ENCODE measurements at places on chromosomes 11 and 22.

DNA sequence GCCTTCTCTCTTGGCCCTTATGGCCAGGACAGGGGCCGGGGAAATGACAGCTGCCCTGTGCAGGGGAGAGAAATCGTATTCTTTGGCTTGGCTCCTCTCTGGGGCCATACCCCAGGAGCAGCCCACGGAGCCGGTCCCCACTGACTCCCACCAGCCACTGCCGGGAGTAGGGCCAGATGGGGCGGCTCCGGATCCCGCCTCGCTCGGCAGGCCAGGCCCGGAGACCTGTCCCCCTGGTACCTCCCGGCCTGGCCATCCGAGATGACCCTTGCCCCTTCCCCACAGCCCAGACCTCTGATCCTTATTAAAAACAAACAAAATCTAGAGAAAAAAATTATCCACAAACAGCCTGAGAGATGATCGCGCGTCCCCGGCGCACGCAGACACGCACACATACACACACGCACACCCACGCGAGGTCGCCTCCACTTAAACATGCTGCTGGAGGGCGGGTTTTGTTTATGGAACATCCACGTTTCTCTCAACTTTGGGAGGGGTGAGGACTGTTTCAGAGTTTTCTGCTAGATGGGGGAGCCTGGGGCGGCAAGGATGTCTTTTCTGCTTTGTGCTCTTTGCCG lies 59.1 kb downstream of the IGLL1 start:
- DNase-seq: no peak

- no peak for DNase-seq
Observed at GRCh38 chr11:6745465-6746015, 26.2 kb downstream of the OR2AG2 start.

GRCh38 chr11:119790476-119790875 lies 61.5 kb upstream of the NECTIN1 start:
- DNase-seq: no peak

GRCh38 chr11:86152901-86153300 lies 84.0 kb upstream of the PICALM start:
- no peak for DNase-seq

GRCh38 chr11:126186708-126187529 lies 24.5 kb downstream of the RPUSD4 start:
- DNase-seq: no peak

GRCh38 chr22:38202437-38203089 lies 769 bp downstream of the MAFF start:
- peak; percentile 56 for DNase-seq

DNA sequence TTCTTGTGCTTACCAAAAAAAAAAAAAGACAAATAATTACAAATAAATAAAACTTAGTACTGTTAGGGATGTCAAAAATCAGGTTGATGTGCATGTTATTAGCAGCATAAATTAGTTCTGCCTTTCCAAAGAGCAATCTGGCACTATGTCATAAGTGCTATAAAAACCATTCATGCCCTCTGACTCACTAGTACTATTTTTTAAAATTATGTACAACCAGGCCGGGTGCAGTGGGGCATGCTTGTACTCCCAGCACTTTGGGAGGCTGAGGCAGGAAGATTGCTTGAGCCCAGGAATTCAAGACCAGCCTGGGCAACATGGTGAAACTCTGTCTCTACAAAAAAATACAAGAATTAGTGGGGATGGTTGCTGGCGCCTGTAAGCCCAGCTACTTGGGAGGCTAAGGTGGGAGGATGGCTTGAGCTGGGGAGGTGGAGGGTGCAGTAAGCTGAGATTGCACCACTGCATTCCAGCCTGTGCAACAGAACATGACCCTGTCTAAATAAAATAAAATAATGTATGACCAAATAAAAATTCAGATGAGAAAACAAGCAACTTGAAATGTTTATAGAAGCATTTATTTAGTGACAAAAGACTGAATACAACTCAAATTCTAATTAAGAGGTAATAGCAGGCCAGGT lies 25.3 kb downstream of the UEVLD start:
- DNase-seq: no peak

DNA sequence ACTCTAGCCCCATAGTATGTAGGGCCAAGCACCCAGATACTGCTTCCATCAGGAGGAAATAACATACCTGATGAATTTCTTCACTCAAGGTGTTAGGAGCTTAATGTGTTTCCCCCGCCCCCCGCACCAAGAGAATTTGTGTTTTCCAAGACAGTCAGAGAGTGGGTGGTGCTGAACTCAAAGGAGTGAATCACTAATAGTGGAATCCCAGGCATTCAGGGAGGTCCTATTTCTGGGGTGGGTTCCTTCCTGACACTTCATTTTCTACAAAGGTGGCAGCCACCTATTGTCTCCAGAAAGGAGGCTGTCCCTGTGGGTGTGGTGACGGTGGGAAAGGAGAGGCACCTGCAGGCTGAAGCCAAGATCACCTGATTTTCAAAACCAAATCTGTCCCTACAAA lies 50.8 kb upstream of the ELF5 start:
- no peak for DNase-seq

DNA sequence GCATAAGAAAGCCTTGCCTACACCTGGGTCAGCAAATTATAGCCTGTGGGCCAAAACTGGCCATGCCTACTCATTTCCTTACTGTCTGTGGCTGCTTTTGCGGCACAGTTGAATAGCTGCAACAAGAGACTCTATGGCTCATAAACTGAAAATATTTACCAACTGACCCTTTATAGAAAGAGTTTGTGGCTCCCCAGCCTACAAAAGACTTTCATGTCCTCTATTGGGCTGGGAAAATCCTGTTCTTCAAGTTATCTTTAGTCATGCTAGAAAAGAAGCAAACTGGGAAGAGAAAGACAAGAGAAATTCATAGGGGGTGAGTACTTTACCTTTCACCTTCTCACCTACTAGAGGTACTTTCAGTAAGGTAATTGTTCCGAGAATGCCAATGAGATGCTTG lies 175.1 kb downstream of the SWAP70 start:
- DNase-seq: no peak

DNA sequence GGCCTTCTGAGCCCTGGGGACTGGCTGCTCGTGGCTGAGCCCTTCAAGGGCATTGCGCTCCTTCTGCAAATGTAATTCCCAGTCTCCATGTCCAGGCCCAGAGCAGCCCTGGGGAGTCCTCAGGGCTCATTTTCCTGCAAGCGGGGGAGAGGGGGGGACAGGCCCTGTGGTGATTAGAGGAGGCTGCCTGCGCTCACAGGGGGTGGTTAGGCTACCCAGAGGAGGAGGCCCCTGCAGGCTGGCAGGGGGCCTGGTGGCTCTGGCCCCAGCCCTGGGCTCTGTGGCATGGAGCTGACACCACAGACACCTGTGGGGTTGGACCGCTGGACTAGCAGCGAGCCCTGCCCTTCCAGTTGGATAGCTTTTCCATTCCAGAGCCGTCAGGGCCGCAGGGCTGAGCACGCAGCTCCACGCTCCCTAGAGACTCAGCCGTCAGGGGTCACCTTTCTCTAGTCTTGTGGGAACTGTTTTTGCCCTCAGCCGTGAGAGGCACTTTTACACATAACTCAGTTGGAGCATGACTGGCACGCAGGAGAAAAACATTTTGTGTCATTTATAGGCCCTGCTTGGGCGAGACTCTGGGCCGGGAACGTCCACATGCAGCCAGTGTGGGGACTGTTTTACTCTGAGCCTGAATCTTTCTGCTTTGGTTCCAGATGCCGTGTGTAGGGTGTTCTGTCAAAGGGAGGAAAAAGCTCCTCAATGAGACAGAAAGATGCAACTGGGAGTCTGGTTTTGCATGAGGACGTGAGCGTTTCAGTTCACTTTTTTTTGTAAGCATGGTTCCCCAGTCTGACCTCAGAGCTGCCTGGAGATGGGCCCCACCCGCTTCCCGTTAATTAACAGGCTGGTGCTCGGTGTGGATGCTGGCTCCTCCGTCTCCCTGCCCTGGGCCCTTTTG lies 58.1 kb downstream of the LRP5 start:
- DNase-seq: no peak

GRCh38 chr11:74936087-74936486 lies 12.8 kb downstream of the XRRA1 start:
- no peak for DNase-seq

GRCh38 chr11:19878520-19878919 lies 165.9 kb downstream of the NAV2 start:
- DNase-seq: no peak

DNA sequence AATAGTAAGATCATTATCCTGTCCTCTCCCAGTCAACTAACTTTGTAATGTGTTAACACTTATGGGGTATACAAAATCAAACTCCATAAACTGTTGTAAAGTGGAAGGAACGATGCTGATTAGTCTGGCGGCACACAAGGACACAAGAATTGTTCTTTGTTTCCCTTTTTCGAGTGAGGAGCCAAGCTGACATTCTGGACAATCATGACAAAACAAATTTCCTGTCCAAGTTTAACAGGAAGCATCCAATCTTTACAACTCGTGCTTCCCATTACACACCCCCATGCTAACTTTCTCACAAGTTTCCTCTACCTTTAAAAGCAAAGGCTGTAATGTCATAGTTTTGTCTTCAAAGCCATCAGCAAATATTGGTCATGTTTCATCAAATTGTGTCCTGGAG lies 20.4 kb upstream of the LDLRAD3 start:
- no peak for DNase-seq

DNA sequence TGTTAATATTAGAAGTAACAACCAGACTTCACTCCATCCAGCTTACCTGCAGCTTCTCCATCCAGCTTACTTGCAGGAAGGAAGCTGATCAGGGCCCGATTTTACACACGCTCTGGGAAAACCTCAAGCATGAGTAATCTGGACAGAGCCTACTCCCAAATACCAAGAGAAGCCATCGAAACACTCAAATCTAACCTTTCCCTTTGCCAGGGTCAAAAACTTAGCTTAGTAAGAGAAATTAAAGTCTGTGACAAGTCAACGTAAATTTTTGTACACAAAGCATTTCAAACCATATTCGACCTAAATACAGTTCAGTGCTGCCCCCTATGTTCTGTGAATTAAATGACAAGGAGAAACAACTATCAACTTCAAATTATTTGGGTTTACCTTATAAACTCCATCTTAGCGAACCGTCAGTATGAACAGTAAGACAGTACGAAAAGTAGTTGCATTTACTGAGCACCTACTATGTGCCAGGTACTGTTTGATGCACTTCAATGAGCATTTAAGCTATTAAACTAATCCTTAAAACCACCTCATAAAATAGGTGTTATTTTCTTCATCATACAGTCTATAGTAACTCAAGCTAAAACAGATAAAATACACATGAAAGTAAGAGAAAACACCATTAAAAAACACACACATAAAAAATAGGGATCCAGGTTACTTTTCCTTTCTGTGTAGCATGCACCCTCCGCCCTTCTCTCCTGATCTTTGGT lies 36.9 kb downstream of the ARFGAP3 start:
- no peak for DNase-seq

DNA sequence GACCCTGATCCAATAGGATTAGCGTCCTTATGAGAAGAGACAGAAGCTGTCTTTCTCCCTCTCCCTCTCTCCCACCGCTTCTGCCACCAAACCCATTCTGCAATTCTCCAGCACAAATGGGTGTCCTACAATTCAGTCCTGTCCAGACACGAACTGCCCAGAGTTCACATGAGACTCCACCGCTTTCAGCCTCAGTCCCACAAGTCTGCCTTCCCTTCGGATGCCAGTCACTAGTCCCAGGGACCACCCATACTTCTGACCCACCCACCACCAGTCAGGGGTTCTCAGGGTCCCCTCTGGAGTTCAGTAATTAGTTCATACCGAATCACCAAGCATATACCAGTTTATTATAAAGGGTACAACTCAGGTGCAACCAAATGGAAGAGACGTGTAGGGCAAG lies 73.6 kb downstream of the TRIM29 start:
- no peak for DNase-seq

DNA sequence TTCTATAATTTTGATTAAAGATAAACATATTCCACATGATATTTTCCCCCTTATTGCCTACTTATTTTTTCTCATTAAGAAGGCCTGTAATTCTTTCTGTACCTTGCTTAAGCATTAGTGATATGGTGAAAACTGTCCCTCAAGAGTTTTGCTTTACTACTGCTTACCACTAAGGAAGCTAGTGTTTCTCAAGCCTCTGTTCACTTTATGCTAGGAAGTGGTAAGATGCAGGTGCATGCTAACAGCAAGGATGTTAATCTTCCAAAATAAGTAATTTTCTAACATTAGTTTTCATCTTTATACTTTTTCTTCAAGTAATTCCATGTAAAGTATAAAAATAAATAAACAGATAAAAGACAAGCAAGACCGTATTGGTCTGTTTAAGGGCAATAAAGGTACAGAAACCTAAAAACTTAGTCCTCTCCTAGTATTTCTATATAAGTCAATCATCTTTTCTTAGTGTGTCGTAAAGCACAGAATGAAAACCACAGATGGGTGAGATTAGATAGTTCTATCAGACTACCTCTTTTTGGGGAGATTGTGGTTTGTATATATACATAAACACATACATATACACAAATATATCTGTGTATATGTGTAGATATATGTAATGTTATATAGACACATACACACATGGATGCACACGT lies 731.0 kb upstream of the CNTN5 start:
- no peak for DNase-seq

DNA sequence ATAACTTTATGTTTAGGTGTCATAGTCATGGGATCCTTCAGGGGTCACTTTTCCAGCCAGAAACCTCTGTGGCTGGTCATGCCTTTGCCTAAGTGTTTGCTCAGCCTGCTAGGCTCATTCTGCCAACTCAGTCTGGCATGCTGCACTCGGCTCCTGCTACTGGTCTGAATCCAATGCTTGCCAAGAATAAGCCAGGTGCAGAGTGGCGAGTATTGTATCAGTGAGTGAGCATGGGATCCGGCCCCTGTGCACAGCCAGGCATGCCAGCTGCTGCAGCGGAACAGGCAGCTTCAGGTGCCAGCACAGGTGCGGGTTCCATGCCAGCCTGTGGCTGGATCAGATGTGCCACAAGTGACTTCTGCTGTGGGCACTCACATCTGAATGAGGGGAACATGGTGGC lies 1269.3 kb upstream of the CNTN5 start:
- DNase-seq: no peak

DNA sequence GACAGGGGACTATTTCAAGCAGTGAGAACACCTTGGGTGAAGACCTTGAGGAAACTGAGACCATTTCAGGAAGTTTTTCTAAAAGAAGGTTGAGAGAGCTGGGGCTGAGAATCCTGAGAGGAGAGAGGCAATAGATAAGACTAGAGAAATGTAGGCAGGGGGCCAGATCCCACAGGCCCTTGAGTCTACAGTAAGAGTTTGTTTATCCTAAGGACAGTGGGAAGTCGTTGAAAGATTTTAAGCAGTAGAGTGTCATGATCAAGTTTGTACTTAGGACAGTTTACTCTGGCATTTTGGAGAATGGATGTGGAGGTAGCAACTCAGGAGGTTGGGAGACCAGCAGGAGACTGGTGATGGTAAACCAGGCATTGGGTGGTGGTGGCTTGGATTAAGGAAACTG lies 17.1 kb downstream of the HSD17B12 start:
- no peak for DNase-seq

DNA sequence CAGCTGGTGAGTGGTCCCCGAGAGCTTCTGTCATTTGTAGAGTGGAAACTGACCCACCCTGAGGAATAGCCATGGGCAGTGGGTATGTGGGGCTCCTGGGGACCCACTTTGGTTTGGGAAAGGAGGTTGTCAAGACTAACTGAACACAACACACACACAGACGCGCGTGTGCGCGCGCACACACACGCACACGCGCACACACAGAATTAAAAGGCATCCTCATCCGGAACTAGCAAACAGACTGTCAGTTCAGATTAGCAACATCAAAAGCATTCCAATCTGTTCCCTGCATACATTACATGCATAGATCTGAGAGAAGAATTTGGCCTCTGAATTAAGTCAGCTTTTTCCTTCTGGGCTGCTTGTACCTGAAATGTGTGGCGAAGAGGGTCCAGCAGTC lies 284.7 kb downstream of the ST3GAL4 start:
- no peak for DNase-seq

GRCh38 chr22:25930083-25930482 lies 188.1 kb downstream of the MYO18B start:
- DNase-seq: no peak

GRCh38 chr22:49295851-49296560 lies 531.7 kb downstream of the BRD1 start:
- DNase-seq: no peak

Data from activated T-cell treated with anti-CD3 and anti-CD28 coated beads for 48 hours (primary cell).